Tongue (tissue), 3 donors: ENCODE measurements at places on chromosomes 7 and 10. TPM values are rescaled to one million over a fixed set of nuclear protein-coding genes. Genes with fewer than 3 reads are reported as not detected.

KAZALD1 gene
- total RNA-seq: 20.5 TPM

ADRB1 gene
- total RNA-seq: 0.10 TPM

CALHM1 gene
- total RNA-seq: 0.10 TPM

SSBP1 gene
- 111 TPM for total RNA-seq

ACTL6B gene
- not detected for total RNA-seq

NIPSNAP2 gene
- 177 TPM for total RNA-seq

GRCh38 chr10:85635650-85636049 lies 730.9 kb downstream of the GRID1 start:
- no peak for DNase-seq

DNA sequence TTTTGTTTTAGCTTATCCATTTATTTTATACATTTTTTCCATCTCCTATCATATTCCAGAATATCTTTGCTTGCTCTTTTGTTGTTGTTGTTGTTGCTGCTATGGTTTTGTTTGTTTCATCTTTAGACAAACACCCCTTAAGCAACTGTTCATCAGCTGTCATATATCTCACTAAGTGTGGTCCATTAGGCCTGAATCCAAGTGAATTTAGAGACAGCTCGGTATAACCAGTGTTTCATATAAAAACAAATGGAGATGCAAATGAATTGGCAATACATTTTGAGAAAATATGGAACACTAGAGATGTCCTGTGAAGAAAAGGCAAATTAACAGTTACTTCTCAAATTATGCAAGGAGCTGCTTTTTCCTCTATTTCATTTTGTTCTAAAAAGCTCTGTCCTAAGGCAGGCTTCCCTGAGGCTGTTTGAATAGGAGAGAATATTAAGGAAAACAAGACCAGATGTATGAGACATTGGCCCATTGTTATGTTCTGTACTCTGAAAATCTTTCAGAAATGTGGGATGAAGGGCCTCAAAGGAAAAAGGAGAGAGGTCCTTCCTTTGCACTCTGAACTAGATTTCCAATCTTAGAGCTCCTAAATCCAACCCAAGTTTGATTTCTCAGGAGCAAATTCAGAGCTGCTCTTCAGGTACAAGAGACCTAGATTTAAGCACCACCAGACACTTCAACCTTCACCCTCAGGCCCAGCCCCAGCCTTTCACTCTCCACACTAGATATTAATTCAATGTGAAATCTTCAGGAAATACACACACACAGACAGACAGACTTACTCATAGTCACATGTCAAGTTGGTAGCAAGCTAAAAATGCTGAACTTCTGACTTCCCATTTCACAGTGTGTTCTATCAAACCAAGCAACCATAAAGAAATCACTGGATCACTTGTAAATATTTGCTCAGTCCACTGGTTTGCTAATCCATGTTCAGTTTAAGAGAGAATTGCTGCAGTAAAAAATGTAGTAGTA lies 5.4 kb downstream of the TFEC start:
- DNase-seq: no peak

DNA sequence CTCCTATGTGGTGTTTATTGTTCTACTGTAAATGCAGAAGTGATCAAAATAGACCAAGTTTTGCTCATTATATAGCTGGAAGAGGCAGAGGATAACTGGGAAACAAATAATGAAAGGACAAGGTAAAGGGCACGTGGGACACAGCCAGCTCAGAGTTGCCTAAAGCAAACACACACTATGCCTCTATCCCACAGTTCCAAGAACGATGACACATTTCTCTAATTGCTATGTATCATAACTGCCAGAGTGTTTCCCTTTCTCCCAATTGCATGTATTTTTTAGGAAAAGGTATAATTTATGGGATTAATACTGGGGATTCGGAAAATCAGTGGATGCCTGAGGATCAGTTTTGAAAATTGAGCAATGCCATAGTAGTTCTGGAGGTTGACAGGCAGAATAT lies 49.0 kb downstream of the CCDC71L start:
- no peak for DNase-seq

DNA sequence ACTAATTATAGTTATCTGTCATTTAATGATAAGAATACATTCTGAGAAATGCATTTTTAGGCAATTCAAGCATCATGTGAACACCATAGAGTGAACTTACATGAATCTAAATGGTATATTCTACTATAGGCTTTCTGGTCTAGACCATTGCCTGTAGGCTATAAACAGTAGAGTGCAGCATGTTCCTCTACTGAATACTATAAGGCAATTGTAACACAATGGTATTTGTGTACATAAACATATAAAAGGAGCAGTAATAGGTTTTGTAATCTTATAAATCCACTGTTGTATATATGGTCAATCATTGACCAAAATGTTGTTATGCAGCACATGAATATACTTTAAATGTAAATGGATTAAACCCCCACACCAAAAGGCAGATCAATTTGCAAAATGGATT lies 71.6 kb downstream of the AKR1C4 start:
- no peak for DNase-seq

DNA sequence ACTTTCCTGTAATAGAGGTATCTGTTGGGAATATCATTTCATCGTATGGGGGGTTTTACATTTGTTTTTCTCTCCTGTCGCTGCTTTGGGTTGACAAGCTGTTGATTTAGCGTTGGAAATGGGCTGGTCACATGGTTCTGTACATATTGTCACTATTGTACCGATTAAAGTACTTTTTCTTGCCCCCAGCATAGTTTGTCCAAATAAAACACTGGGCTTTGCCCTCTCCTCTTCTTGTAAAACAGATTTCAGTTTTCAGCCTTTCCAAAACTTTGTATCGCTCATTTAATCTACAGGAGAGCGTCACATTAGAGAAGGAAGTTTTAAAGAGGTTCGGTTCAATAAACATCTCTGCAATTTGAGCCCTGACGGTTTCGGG lies 4.0 kb downstream of the BMI1 start:
- DNase-seq: no peak

GRCh38 chr7:7099584-7100014 lies 82.7 kb upstream of the C1GALT1 start:
- peak; percentile 88 for DNase-seq

DNA sequence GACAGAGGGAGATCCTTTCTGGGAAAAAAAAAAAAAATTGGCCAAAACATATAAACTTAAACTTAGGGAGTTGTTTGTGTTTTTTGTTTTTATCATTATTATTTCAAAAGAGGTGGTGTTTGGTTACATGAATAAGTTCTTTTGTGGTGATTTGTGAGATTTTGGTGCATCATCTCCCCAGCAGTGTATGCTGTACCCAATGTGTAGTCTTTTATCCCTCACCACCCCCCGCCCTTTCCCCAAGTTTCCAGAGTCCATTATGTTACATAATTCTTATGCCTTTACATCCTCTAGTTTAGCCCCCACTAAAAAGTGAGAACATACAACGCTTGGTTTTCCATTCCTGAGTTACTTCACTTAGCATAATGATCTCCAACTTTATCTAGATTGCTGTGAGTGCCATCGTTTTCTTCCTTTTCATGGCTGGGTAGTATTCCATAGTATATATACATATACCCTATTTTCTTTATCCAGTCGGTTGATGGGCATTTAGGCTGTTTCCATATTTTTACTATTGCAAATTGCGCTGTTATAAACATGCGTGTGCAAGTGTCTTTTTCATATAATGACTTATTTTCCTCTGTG lies 148.1 kb upstream of the ZNF92 start:
- DNase-seq: no peak

DNA sequence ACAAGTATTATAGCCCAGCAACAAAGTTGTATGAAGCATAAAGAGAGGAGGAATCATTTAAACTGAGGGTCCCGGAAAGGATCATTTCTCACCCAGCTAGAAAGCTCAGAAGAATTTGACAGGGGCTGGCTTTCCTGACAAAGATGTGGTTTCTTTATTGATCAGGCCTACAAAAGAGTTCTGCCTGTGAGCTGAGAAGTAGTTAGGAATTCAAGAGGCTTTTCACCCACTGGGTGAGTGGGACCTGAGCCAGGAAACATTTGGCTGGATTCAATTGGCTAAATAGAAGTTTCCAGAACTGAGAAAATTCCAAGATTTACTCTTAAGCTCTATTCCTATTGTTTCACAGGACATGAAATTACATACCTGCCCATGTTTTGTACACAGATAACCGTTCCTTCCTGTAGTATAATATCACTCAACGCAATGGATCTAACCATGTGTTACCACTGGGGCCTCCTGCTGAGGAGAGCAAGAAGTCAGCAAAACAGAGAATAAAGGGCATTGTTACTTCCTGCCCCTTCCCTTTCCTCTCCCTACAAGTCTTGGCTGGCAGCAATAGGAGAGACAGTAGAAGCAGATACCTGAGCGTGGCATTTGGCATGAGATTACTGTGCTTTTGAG lies 53.9 kb upstream of the PAPSS2 start:
- peak; percentile 10 for DNase-seq

DNA sequence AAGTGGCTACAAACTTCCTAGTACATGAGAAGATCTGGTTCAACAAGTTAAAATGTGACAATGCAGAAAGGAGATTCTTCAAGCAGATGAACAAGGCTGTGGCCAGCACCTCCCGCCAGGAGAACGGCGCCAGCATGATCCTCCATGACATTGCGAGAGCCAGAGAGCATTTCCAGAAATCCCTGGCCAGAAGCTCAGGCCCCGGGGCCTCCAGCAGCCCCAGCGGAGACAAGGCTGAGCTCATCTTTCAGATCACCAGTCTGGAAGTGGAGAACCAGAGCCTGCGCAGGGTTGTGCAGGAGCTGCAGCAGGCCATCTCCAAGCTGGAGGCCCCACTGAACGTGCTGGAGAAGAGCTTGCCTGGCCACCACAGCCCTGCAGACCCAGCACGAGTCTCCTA lies 40.1 kb upstream of the ZNF273 start:
- DNase-seq: no peak

DNA sequence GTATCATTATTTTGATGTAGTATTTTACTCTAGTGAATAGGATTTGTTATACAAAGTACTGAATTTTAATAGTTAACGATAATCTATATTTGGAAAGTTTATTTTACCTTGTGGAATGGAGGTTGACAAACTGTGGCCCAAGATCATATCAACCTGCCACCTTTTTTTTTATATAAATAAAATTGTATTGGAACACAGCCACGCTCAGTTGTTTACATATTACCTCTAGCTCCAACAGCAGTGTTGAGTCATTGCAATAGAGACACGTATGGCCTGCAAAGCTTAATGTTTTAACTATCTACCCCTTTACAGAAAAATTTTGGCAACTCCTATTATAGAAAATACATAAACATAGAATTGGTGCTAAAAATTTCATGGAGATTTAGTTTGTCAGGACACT lies 239.3 kb downstream of the THSD7A start:
- DNase-seq: no peak

DNA sequence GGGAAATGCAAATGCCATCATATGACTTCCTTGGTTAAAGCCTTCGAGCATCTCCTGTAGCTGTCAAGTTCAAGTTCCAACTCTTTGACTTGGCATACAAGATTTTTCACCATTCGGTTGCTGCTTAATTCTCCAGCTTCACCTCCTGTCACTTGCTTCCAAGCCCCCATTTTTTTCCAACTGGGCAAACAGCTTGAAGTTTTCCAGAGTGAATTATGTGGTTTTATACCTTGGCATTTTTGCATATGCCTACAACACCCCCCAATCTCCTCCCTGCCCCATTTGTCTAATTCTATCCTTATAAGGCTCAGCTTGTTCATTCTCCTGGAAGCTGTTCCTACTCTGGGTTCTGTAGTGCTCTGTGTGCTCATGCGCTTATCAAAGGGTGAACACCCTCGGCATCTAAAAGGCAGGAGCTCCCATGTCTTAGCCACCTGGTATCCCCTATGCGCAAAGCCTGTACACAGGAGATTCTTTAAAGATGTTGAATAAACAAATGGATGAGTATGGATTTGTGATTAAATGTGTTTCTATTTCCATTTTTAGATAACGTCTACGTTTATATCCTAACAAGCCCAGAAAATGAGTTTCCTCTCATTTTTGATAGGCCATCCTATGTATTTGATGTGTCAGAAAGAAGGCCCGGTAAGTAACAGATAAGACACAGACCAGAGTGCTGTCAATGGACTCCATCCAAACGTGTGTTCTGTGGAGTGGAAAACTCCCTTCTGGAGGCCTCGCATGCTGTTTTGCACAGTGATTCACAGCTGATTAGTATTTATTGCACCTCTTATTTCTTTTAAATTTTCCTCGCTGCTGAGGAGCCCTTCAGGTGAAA lies 52.5 kb downstream of the CDHR3 start:
- peak; percentile 53 for DNase-seq

DNA sequence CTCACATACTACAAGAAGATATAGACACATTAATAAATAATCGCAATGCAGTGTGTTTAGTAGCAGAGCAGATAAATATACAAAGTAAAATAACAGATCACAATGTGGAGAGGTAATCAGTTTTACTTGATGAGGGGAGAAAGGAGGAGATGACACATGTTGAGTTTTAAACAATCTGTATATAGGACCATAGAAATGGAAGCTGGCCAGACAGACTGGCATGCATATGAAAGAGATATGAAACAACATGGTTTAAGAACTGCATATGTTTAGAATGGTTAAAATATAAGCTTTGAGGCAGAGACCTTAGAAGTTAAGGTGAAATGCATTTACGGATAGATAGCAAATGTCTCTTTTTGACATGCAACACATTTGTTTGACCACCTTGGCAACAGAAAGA lies 19.8 kb upstream of the CCDC7 start:
- DNase-seq: no peak

- DNase-seq: peak; percentile 29
Observed at GRCh38 chr10:9834434-9834833, 1183.2 kb upstream of the CELF2 start.

GRCh38 chr7:73716318-73716890 lies 3.1 kb downstream of the STX1A start:
- DNase-seq: peak; percentile 11

DNA sequence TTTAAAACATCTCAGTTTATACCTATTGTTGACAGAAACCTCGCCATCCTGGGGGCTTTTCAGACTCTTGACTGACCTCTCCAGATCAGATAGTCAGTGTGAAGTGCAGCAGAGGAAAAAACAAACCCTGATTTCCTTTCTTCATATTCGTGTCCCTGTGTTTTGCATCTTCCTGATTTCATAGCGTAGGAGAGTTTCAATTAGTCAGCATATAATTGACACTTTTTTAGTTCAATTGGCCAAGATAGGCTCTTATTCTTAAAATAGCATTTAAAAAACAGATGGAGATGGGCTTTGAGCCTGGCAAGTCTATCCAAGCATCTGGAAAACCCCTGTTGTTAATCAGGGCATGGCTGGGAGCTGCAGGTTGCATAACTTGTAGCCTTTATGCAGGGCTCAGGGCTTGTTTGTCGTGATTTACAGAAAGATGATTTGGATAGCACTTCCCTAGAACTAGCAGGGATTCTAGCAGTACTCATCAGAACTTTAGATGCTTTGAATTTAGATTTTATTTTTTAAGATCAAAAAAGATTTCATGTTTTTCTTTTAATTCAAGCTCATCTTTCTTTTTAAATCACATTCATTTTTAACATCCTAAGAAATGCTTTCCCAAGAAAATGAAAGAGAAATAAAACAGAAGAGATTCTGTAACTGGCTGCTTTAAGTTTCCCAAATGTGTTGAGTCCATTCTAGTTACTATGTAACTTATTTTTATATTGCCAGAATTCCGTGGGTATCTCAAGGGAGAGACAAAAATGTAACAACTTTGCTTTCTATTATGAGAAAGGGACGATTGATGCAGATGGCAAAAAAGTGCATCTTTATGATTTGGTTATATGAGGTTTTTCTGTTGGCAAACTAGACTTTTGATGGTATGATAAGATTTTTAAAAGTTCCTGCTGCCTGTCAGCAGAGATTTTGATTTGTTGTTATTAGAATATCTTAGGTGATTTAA lies 270.8 kb upstream of the FZD8 start:
- no peak for DNase-seq
